Psoas muscle (tissue), 8 donors: ENCODE measurements at places on chromosomes 3 and 15.

GRCh38 chr3:184337399-184337714 lies at the start of gene FAM131A:
Gene FAM131A (plus strand): TSS chr3:184337600. CDS start chr3:184337631, 31 bp downstream.
- peak within 1 kb of the TSS; percentile 90 for H3K27ac ChIP-seq
- H3K4me3 ChIP-seq: peak within 1 kb of the TSS; percentile 79
- DNase-seq: peak; percentile 78
- H3K4me1 ChIP-seq: peaks cover 52% of the 10 kb centered on the region

DNA sequence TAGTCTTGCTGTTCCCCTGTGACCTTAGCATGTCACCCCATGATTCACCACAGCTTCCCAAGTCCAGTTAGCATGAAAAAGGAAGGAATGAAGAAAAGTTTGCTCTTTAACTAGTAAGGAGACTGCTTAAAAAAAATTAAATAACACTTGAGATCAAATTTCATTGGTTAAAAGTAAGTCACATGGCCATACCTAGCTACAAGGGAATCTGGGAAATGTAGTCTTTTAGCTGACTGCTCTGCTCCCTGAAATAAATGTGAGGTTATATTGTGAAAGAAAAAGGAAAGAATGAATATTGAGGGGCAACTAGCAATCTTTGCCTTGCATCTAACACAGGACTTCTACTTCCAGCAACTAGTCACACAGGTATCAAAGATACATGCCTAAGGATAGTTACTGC lies 84.7 kb upstream of the LRRN1 start:
- H3K4me3 ChIP-seq: no peak overlapping the region
- DNase-seq: no peak
- no peak overlapping the region for H3K27ac ChIP-seq
- no peaks in the 10 kb centered on the region for H3K27me3 ChIP-seq
- no peaks in the 10 kb centered on the region for H3K4me1 ChIP-seq

DNA sequence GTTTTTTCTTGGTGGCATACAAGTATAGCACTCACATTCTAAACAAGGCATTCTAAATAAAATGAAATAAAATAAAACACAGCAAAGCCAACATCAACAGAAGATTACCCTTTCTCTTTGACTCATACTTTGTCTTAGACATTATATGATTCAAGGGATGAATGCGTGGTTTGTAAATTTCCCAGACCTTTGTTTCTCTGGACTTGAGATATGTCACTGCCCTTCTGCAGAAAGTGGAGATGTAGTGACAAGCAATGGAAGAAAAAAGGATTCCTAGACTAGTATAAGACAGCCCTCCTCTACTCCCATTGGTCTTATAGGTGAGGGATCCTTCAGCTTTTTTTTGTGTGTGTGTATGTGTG lies 22.4 kb downstream of the NANOGP8 start:
- DNase-seq: no peak
- no peak overlapping the region for H3K27ac ChIP-seq
- H3K27me3 ChIP-seq: no peaks in the 10 kb centered on the region
- no peak overlapping the region for H3K4me3 ChIP-seq

DNA sequence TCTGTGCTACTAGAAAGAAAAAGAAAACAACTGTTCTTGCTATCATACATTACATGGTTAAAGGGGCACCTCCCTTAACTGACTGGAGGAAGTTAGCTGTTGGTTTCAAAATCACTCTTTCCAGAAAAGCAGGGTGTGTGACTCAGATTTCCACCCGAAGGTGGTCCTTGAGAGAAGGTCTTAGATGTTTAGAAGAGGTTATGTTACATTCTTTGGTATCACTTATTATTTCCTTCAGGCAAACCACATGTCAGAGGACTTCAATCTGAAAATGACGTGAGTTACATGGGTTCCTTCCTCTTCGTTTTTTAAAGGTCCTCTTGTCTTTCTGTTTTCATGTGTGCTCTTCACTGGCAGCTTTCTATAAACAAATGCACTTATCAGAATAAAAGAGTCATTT lies 307.9 kb upstream of the CBLB start:
- no peaks in the 10 kb centered on the region for H3K36me3 ChIP-seq
- H3K4me3 ChIP-seq: no peak overlapping the region
- no peak for DNase-seq
- H3K27me3 ChIP-seq: peaks cover 1% of the 10 kb centered on the region
- H3K27ac ChIP-seq: no peak overlapping the region

- H3K27me3 ChIP-seq: no peaks in the 10 kb centered on the region
- H3K27ac ChIP-seq: no peak overlapping the region
- H3K4me3 ChIP-seq: no peak overlapping the region
- H3K4me1 ChIP-seq: no peaks in the 10 kb centered on the region
- DNase-seq: no peak
- no peaks in the 10 kb centered on the region for H3K36me3 ChIP-seq
These were observed 469.0 kb downstream of the EPHA3 start for GRCh38 chr3:89576417-89576816.

GRCh38 chr15:85711580-85712192 lies 83.0 kb downstream of the KLHL25 start:
- H3K4me1 ChIP-seq: peaks cover 20% of the 10 kb centered on the region
- no peak for DNase-seq
- peaks cover 81% of the 10 kb centered on the region for H3K36me3 ChIP-seq
- no peak overlapping the region for H3K4me3 ChIP-seq

- peaks cover 32% of the 10 kb centered on the region for H3K36me3 ChIP-seq
- no peaks in the 10 kb centered on the region for H3K27me3 ChIP-seq
- DNase-seq: no peak
- H3K4me1 ChIP-seq: peaks cover 6% of the 10 kb centered on the region
- no peak overlapping the region for H3K27ac ChIP-seq
These were observed 8.6 kb upstream of the ZNF621 start for GRCh38 chr3:40516201-40516600.

DNA sequence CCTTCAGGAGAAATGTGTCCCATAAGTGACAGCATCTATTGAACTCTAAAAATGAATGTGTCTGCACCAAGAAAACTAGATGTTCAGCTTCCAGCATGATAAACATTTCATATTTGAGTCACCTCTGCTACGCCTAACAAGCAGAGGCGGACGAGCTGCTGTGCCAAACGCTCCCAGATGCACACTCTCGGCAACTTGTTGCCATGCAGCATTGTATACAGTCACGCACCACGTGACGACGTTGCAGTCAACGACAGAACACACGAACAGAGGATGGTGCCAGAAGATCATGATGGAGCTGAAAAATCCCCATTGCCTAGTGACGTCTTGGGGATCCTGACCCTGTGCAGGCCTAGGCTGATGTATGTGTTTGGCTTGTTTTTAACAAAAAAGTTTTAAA lies 137.5 kb downstream of the XXYLT1 start:
- no peaks in the 10 kb centered on the region for H3K4me1 ChIP-seq
- no peak overlapping the region for H3K4me3 ChIP-seq
- H3K27ac ChIP-seq: no peak overlapping the region

DNA sequence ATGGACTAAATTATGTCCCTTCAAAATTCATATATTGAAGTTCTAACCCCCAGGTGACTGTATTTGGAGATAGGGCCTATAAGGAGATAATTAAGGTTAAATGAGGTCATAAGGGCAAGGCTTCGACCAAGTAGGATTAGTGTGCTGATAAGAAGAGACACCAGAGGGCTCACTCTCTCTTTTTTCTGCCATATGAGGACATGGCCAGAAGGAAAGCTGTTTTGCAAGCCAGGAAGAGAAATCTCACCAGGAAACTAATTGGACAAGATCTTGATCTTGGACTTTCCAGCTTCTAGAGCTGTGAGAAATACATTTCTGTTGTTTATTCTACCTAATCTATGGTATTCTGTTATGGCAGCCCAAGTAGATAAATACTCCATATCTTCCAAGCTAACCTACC lies 503.6 kb upstream of the NAALADL2 start:
- DNase-seq: no peak
- no peaks in the 10 kb centered on the region for H3K4me1 ChIP-seq
- no peak overlapping the region for H3K4me3 ChIP-seq
- no peaks in the 10 kb centered on the region for H3K27me3 ChIP-seq
- no peaks in the 10 kb centered on the region for H3K36me3 ChIP-seq

DNA sequence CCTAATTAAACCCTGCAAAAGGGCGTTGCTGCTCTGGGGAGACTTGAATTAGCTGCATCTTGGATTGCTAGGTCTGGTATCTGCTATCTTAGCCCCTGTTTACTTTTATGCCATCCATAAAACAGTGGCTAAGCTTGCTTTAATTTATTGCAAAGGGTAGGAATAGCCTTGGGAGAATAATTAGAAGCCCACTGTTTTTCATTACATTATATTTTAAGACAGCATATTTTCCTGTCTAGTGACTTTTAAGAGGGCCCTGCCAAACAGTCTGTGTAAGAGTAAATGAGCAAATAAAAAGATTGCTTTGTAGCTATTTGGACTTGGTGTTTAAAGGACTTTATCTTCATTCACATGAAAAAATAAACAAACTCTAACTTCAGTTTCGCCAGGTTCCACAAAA lies 17.4 kb upstream of the SUSD5 start:
- H3K27me3 ChIP-seq: no peaks in the 10 kb centered on the region

- no peaks in the 10 kb centered on the region for H3K4me1 ChIP-seq
- no peaks in the 10 kb centered on the region for H3K27me3 ChIP-seq
- no peaks in the 10 kb centered on the region for H3K36me3 ChIP-seq
- H3K4me3 ChIP-seq: no peak overlapping the region
These were observed 434.4 kb downstream of the RAP2B start for GRCh38 chr3:153596401-153596800.

- peaks cover 56% of the 10 kb centered on the region for H3K4me1 ChIP-seq
- H3K4me3 ChIP-seq: no peak overlapping the region
- peaks cover 29% of the 10 kb centered on the region for H3K36me3 ChIP-seq
- H3K27me3 ChIP-seq: no peaks in the 10 kb centered on the region
- peak overlapping the region; percentile 75 for H3K27ac ChIP-seq
- no peak for DNase-seq
These were observed 13.8 kb downstream of the RIOX2 start for GRCh38 chr3:97958396-97958795.

DNA sequence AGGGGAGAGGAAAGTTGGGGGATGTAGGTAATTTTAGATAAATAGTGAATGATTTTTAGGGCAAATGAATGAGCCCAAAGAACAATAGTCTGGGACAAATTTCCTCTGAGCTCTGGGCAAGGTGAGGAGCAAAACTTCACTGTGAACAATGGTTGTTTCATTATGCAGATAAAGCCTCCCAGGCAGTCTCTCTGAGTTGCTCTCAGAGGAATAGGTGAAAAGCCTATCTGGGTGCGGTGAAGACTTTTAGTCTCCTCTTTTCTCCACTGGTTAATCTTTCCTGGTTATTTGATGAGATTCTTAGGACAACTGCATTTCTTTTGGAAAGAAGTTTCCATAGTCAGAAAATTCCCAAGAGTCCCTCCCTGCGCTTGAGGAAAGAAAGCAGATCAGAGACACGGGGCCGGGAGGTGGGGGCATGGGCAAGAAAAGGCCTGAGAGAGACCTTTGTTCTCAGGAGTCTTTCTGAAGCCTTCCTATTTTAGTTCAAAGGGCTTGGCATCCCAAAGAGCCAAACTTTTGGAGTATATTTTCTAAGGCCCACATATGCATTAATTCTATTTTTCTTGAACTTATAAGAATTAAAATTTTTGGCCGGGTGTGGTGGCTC lies 353.6 kb upstream of the SLCO3A1 start:
- H3K4me3 ChIP-seq: no peak overlapping the region
- no peak for DNase-seq
- no peaks in the 10 kb centered on the region for H3K4me1 ChIP-seq
- no peak overlapping the region for H3K27ac ChIP-seq
- no peaks in the 10 kb centered on the region for H3K27me3 ChIP-seq

GRCh38 chr15:40511472-40512133 lies 40.8 kb downstream of the CHST14 start:
- peak overlapping the region; percentile 72 for H3K27ac ChIP-seq
- no peaks in the 10 kb centered on the region for H3K27me3 ChIP-seq
- peaks cover 16% of the 10 kb centered on the region for H3K4me1 ChIP-seq
- peak; percentile 89 for DNase-seq
- H3K4me3 ChIP-seq: peak overlapping the region; percentile 77

DNA sequence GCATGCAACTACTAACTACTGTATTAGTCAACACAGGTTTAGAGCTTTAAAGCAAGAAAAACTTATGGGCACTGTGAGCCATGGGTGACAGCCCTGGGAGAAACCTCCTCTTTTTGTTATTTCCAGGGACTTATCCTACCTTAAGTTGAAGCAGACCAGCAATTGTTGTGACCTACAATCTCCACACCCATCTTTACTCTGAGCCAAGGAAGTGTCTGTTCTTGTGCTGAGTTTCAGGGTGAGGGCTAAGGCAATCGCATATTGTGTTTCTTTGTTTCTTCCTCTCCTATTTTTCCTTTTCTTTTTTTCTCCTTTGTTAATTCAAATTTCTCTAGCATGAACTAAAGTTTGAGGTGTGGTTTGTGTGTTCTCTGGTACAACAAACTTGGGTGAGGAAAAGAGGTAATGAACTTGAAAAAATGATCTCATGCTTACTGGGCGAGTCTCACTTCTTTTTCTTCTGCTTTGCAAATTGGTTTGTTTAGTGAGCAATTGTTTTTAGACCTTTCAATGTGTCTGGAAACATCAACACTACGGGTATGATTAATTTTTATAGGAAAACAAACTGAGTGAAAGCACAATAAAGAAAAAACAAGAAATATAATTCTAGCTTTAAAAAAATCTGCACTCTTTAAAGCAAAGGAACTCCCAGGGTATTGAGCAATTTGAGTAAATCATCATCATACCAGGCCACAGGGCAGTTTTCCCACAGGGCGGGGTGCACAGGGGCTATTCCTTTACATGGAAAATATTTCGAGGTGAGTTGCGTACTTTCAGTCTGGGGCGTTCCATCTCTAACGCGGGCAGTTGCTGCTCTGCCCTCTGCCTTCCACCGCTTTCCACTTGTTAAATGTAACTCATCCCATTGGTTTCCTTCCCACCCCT lies 2.7 kb downstream of the UPK1B start:
- no peaks in the 10 kb centered on the region for H3K4me1 ChIP-seq
- H3K27ac ChIP-seq: no peak overlapping the region
- peaks cover 4% of the 10 kb centered on the region for H3K27me3 ChIP-seq

DNA sequence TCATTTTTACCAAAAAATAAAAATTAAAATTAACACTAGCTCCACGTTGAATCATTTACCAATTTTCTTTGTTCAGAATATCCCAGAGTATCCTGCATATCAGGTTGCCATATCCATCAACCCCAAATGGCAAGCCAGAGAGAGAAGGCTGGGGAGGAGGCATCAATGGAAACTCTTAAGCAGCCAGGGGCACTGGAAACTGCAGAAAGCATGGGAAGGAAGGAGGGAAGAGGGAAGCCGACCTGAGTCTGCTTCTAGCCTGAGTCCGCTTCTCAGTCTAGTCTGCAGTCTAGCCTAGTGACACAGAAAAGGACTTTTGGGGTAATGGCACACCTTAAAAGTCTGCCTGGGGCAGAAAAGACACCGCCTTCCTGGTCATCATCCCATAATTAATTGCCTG lies 1.6 kb upstream of the MTHFS start:
- no peak overlapping the region for H3K4me3 ChIP-seq
- no peak for DNase-seq
- no peaks in the 10 kb centered on the region for H3K4me1 ChIP-seq
- H3K27ac ChIP-seq: no peak overlapping the region
- no peaks in the 10 kb centered on the region for H3K36me3 ChIP-seq

DNA sequence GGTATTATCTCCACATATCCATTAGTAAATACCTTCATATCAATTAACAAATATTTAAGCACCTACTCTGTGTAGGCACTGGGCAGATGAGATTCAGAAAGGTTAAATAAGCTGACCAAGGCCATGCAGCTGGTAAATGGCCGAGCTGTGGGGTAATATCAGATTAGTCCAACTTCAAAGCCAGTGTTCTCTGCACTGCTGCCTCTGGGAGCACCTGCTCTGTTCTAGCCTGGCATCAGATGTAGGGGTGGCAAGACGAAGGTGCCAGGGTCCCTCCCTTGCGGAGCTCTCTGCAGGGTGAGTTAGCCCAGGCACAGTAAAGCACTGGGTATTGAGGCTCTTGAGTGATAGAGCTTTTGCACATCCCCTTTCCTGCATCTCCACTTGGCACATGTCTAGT lies 5.5 kb downstream of the TATDN2 start:
- H3K27me3 ChIP-seq: no peaks in the 10 kb centered on the region
- H3K4me1 ChIP-seq: peaks cover 22% of the 10 kb centered on the region
- peaks cover 63% of the 10 kb centered on the region for H3K36me3 ChIP-seq
- H3K4me3 ChIP-seq: no peak overlapping the region
